ENCODE measurements at places on chromosomes 6 and 20.

DNA sequence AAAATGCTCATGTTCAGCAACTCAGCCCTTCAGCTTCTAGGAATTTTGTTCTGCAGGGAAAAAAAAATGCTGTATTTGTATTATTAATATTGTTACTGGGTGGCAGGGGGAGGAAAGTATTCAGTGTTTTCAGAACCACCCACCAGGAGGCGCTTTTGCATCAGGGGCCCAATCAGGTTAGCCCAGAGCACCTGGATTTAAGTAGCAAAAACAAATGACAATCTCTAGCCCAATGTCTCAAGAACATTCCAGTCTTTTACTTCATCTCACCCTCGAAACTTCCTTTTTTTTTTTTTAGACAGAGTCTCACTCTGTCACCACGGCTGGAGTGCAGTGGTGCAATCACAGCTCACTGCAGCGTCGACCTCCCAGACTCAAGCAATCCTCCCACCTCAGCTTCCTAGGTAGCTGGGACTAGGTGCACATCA lies 635 bp upstream of the C20orf203 start:
- peak; percentile 75 for DNase-seq

GRCh38 chr6:108294297-108294726 lies 542 bp upstream of the AFG1L start:
- peak; percentile 37 for DNase-seq

- DNase-seq: no peak
These were observed 1.8 kb downstream of the MOXD1 start for GRCh38 chr6:132399376-132400074.

- DNase-seq: peak; percentile 54
These were observed 144.9 kb downstream of the TRMT11 start for GRCh38 chr6:126131246-126131645.

DNA sequence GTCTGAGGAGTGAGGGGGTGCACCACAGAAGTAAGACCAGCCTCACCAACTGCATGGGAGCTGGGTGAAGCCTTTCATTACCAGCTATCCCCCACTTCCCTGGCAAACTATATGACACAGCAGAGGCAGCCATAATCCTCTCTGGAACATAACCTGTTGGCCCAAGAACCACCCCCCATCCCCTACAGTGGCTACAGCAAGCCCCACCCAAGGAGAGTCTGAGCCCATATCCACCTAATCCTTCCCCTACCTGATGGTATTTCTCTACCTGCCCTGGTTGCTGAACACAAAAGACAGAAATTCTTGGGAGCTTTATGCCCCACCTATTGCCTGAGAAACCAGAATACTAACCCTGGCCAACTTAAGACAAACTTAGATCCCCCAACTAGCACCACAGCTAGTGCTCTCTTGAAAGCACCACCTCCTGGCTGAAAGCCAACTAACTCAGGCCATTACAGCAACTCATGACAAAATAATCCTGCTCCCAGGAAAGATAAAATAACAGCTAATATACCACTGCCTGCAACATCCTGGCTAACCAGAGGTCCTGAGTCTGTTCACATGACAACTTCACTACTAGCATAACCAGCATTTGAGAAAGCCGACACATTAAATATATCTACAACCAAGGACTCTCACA lies 11.2 kb downstream of the RNGTT start:
- peak; percentile 4 for DNase-seq

GRCh38 chr6:137432054-137432611 lies 62.1 kb downstream of the OLIG3 start:
- peak; percentile 99 for DNase-seq

GRCh38 chr6:43634702-43635303 lies 837 bp upstream of the MAD2L1BP start:
- DNase-seq: no peak

DNA sequence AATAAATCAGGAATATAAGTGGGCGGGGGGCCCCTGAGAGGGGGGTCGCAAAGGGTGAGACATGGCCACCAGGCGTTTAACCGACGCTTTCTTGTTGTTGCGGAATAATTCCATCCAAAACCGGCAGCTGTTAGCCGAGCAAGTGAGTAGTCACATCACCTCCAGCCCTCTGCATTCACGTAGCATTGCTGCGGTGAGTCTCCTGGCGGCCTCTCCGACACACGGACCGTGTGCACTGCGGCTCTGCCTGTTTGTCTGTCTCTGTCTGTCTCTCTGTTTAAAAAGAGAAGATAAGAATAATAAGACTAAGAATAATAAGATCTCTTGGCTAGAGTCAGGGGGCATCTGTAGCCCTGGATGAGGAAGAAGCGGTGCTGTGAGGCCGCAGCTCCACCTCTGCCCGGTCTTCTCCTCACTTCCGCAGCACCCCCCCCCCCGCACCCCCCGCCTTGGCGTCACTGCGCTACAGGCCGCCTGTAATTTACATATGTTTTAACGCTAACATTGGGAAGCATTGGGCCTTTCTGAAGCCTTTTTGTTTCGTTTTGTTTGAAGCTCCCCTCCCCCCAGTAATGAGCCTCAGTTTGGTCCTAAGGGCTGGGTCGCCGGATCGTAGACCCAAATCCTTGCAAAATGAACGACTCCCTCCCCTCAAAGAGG lies 993 bp downstream of the STX16 start:
- peak; percentile 53 for DNase-seq

DNA sequence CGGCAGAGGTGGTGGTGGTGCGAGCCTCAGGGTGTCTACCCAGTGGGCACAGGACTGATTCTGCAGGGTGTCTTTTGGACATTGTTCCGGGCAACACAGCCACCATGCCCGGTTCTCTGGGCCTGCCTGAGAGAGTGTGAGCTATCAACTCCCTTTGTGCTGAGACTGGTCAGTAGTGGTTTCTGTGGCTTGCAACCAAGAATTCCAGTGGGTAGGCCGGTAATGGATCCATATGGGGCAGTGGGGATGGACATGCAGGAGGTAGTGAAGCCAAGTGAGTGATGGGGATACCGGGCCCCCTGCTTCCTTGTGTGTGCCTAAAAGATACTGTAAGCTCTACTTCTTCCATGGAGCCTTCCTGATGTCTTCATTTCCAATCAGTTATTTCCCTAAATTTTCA lies 71.0 kb downstream of the CDC5L start:
- DNase-seq: no peak

DNA sequence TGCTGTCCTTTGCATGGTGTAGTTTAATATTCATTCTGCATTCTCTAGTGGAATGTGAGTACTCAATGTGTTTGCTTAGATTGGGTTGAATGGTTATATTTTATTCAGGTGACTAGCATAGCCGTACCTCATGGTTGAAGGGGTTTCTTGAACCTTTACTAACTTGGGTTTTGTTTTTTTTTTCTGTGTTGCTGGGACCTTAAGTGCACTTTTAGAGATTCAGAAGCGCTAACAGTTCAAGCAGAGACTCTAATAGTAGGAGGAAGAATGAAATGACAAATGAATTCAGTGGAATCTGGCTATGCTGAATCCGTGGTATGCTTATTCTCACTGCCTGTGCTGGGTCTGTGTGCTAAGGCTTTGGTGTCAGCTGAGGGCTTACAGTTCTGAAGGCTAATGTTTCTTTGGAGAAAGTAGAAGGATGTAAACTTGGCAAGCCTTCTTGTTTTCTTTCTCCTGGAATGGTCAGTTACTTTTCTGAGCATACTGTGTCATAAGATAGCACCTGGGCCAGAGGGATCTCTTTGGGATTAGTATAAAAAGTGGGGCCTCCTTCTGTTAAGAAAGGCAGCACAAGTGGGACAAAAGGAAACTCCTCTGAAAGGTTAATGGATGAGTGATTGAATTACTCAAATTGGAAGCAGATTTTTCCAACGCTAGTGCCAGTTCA lies 28.7 kb downstream of the RNF144B start:
- no peak for DNase-seq

DNA sequence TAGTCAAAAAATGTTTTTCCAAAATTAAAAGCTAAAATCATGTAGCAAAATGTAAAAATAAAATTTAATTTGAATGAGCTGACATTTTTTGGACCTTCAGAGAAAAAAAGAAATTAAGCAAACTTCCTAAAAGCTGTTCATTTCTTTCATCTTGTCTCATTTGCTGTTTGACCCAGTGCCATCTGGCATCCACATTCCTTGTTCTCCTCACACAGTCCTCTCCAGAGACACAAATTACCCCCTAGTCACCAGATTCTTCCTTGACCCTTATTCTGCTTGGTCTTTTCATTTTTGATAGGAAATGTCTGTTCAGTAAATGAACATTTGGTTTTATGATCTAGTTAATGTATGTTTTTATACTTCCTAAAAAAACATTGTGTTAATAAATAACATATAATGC lies 55.2 kb downstream of the HDDC2 start:
- DNase-seq: peak; percentile 78

DNA sequence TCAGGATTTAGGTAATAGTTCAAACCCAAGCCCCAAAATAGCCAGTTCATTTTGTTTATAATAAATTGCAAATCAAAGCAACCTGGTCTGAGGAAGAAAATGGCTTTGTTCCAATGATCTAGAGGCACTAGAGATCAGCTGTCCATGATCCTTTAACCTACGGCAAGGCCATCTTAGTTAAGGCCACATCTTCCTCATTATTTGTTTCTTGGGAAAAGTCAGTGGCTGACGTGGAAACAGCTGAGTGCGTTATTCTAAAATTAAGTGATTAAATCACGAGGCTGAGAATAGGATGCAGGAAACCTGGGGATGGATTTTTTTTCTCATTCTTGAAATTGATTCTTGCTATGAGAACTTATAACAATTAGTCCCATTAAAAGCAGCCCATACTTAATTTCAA lies 10.1 kb upstream of the TENT5A start:
- DNase-seq: no peak

DNA sequence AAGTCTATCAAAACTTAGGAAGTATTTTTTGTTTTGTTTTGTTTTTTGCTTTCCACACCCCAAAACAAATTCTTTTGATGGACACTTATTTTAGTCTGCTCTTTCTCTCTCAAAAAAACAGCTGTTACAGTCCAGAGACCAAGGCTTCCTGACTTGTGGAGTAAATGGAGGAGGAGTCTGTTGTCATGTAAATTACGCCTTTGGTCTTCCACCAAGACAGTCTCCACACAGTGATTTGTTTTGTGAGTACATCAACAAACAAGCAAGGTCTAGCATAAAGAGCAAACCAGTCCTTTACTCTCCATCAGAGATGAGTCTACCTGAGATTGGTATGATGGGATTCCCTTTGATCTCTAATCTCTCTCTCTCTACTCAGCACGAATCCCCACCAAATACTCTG lies 588.0 kb upstream of the ARID1B start:
- DNase-seq: peak; percentile 33

DNA sequence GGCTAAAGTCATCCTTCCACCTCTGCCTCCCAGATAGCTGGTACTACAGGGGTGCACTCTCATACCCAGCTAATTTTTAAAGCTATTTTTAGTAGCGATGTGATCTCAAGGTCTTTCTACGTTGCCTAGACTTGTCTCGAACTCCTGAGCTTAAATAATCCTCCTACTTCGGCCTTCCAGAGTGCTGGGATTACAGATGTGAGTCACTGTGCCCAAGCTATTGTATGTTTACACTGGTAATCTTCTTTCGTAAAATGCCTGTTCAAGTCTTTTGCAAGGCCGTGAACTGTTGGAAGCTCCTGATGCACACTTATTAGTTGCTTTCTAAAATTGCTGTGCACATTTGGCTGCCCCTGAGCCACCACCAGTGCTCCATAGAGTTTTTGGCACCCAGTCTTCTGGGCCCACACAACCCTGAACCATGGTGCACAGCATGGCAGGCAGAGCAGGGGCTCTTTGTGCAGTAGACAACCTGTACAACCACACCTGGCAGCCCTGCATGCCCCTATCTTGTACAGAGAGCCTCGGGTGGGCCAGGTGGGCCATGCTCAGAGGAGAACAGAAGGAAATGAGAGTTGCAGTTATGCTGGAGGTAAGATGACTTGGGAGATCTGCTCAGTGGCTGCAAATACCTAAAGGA lies 33.3 kb downstream of the PDRG1 start:
- DNase-seq: no peak

DNA sequence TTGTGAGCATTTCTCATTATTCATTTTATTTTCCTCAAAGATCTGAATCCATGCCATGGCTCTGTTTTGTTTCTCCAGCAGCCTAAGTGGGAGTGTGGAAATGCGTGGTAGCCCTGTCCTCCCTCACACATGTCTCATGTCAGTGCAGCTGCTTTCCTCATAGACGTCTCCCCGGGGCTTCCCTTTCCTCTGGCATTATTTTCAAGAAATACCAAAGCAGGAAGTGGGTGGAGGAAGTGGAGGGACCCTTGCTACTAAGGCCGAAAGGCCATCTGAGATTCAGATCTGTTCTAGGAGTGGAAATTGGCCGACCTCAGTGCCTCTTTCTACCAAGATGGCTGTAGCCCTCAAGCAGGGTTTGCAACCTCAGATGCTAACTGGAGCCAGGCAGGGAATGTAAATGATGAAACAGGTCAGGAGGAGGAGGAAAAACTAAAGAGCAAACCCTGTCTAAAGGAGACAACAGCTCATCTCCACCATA lies 420.9 kb upstream of the PLCB4 start:
- DNase-seq: no peak

- peak; percentile 68 for DNase-seq
These were observed 30.5 kb upstream of the HFE start for GRCh38 chr6:26056583-26057350.

DNA sequence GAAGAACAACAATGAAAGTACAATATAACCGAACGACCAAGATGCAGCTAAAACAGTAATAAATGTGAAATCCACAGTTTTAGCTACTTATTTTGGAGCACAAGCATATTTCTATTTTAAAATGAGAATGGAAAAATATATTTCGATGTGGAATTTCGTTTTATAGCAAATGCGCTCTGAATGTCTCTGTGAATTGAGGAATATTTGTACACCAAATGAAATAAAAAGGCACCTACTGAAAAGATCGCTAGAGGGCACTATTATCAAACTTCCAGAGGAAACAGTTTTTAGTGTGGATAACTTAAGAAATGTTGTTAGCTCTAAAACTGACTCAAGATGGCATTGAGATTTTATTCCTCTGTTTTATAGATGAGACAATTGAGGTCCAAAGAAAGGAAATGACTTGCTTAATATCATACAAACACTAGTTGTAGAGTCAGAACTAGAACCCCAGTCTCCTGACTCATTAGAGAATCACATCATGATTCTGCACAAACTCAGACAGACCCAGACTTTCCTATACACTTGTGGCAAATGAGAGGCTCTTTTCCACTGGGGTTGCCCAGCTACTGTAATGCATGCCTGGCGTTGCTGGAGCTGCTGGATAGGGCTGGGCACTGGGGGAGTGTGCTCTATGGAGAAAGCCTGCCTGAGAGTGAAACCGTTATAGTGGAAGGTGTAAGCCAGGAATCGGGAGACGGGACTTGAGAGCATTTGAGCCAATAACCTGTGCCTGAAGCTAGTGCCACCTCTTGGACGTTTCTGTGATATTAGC lies 51.9 kb downstream of the GCLC start:
- peak; percentile 69 for DNase-seq

DNA sequence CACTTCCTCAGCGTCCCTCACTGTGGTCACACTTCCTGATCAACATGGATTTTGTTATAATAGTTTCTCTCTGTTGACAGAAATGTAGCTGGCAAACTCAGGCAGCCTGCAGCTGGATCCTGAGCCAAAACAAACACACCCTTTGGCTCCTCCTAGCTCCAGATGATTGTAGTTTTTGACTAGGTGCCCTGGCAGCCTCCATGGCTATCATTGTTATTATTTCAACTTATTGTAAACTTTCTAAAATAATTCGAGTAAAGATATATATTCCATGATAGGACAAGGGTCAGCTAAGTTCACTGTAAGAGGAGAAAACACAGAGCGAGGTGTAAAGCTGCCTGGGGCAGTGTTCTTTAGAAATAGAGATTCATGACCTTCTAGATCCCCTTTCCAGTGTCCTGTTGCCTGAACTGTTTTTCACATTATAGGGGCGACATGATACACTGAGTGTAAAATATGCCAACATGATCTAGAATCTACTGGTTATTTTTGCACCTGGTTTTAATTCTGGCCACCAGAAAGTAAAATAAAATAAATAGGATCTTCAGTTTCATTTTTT lies 98.2 kb upstream of the HDGFL1 start:
- peak; percentile 91 for DNase-seq

GRCh38 chr20:21105429-21106170 lies 558 bp downstream of the LINC00237 start:
- peak; percentile 39 for DNase-seq
